ENCODE measurements at places on chromosomes 2 and 18.

GRCh38 chr2:179444056-179444455, 179.4 kb upstream of the SESTD1 start:
- no peak for DNase-seq

DNA sequence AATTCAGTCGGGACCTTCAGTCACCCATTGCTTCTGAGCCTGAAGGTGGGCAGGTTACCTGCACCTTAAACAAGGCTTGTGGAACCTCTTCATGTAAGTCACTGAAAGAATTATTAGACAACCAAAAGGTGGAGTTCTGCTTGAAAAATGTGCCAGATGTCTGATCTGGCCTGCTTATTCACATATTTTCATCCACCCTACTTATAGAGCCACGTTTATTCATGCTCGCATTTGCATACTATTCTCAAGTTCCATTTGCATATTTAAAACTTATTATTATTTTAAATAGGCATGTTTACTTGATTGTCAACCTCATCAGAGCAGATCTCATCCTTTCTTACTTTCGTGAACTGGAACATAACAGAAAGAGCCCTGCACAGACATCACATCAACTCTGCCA, 140.0 kb upstream of the NABP1 start:
- DNase-seq = no peak

DNA sequence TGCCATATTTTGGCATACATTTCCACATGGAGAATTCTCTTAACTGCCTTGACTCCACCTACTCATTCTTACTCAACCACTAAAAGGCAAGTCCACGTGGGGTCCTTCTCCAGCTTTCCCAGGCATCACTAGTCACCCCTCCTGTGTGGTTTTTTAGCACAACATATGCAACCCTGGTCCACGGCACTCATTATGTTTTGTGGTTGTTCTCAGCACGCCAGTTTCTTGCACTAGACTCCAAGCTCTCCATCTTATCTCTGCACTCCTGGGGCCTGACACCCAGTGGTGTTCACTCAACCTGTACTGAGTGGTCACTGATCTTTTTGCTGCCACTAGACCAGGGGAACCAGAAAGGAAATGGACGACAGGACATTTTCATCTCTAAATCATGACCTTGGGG, 18.0 kb downstream of the MARCHF4 start:
- DNase-seq = no peak

DNA sequence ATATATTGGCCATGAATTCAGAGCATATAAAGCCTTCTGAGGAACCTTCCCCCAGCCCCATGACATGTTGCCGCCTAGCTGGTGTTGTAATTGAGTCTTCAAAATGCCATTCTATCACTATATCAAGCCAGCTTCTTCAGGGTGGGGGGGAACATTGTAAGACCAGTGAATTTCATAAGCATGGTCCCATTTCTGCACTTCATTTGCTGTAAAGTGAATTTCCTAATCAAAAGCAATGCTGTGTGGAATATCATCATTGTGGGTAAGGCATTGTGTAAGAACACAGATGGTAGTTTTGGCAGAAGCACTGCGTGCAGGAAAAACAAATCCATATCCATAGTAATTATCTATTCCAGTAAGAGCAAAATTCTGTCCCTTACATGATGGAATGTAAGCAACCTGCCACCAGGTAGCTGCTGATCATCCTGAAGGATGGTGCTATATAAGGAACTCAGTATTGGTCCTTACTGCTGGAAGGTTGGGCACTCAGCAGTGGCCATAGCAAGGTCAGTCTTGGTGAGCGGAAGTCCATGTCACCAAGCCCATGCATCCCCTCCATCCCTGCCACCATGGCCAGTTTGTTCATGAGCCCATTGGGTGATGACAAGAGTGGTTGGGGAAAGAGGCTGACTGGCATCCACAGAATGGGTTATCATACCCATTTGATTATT, 159.4 kb downstream of the COPS8 start:
- DNase-seq = no peak

GRCh38 chr2:42053791-42054701, 6.2 kb downstream of the PKDCC start:
- DNase-seq = no peak

- no peak for DNase-seq
These were observed 3.6 kb downstream of the IGFBP2 start for GRCh38 chr2:216636551-216637450.

GRCh38 chr2:210461401-210461800, 15.2 kb downstream of the LANCL1 start:
- no peak for DNase-seq

DNA sequence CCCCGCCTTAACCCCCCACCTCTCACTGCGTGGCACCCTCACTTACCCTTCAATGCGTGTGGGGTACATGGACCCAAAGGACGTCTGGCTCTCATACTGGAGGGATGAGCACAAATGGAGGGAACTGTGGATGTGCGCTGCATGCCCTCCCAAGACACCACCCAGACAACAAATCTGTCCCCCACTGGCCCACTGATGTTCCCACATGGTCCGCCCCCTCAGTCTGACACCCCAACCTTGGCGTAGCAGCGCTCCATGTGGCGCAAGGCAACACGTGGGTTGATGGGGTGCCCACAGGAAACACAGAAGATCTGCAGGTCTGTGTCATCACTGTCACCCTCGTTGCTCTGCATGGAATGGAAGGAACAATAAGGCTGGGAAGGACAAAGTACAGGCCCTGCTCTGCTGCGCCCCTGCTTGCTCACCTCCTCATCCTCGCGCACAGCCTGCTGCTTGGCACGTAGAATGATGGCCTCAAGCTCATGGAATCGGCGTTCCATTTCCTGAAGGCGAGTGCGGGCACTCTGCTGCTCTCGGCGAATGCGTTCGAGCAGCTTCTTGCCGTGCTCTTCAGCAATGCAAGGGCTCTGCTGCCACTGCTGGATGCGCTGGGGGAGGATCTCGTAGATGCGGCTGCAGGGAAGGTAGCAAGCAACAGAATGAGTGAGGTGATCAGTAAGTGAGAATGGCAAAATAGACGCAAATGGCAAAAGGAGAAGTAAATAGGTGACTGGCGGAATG, 2.3 kb upstream of the MBD1 start:
- no peak for DNase-seq

DNA sequence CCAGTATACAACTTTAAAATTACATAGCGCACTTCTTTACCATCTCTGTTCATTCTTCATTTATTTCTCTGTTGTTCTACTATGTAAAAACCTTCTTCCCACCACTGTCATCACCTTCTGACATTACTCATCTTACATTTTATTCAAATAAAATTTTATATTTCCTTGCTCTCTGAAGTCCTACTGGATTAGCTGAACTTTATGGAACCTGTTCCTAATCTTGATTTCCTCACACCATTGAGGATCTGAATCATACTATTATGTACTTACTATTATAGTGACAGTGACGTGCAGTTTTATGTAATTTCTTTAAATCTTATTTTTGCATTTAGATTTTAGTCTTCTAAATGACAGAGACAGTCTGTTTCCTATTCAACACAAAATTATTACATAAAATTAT, 98.3 kb downstream of the DYNAP start:
- DNase-seq = no peak

DNA sequence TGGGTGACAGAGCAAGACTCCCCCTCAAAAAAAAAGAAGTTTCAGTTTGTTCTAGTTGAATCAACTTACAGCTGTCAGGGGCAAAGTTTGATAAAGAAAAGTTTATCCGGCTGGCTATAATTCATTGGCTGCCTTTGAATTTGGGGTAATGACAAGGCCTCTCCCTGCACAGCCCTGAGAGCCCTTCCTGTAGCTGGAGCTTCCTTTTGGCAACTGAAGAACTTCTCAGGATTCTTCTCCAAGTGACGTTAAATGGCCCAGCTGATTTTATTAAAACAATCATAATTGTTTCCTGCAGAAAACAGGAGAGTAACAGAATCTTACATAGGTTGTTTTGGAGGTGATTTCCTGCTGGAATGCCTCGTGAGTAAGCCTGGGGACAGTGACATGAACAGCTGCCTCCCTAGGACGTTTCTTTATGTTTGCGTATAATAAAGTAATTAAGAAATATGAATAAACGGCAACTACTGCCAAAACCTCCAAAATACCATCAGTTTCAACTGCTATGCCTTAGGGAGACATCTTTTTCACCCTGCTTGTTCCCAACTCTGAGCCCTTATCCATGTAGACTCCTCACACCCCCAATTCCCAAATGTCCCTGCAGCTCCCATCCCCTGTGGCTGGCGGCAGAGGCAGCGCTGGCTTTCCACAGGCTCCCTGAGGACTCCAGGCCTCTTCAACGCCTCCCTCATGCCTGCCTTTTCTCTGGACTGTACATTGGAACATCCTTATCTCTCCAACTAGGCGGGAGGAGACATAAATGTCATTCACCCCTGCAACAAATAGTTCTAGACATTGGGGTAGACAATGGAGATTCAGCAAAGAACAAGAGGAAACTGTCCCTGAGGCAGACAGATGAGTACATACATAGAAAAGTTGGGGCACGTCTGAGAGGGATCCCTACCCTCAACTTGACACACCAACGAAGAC, 59.2 kb upstream of the FZD7 start:
- no peak for DNase-seq

DNA sequence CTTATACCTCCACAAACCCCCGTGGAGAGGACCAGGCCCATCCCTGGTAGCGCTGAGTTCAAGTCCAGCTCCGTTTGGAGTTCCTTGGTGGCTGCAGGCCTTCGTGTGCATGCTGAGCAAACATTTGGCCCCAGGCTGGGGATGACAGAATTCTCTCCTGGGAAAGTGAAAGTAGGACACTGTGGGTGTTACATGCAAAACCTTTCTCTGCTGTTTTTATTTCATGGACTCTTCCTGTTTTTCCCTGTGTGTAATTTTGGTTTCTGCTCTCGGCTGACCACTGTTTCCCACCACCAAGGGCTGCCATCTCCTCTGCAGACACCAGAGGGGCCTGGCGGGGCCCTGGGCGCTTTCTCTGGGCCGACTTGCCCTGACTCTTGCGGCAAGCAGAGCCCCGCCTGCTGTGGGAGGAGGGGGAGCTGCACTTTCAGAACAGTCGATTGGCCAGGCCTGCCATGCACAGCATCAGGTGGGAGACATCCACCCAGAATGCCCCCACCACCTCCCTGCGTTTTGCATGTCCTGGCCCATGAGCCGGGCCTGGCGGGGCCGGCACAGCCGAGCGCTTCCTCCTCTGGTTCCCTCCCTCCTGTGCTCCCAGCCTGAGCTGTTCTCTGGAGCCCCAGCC, 102.4 kb downstream of the CABLES1 start:
- DNase-seq = no peak

DNA sequence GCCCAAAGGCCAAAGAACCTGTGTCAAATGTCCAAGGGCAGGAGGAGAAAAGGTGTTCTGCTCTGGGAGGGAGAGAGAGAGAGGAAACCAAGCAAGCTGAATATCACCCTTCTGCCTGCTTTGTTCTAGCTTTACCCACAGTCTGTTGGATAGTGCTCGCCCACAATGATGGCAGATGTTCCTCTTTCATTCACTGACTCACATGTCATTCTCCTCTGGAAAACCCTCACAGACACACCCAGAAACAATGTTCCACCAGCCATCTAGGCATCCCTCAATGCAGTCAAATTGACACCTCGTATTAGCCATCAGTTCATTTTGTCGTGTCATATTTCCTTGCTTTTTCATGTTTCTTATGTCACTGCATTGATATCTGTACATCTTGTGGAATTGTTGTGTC, 150.3 kb downstream of the UBR3 start:
- no peak for DNase-seq
